ENCODE measurements at places on chromosomes 3 and 15. TPM values are rescaled to one million over a fixed set of nuclear protein-coding genes. Genes with fewer than 3 reads are reported as not detected.
A peak's percentile ranks its signal among the peaks of the same experiment; 100 is the strongest.

Gene CD86
- 2.1 TPM for total RNA-seq

Gene ATP13A5
- total RNA-seq, result not detected

GRCh38 chr15:84828086-84828908, 11.1 kb downstream of the ALPK3 start:
- no peak overlapping the region for H3K27ac ChIP-seq
- H3K36me3 ChIP-seq, result no peaks in the 10 kb centered on the region
- no peak overlapping the region for H3K4me3 ChIP-seq
- DNase-seq, result no peak

DNA sequence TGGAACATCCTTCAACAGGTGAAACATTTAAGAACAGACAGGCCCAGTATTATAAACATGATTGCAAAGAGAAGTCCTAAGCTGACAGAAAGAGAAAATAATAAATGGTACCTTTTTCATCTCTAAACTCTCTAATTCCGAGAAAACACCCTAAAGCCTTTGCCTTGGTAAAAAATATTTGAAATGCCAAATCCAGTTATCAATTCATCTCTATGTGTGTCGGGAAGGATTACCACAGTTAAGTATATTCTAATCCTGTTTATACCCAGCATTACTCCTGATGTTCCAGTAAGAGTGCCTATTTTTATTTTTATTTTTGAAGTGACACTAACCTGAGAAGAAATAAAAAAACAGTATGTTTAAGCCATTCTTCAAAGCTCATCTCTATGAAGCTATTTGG, 219.3 kb upstream of the NANOGP8 start:
- H3K4me3 ChIP-seq, result no peak overlapping the region
- no peak overlapping the region for H3K27ac ChIP-seq
- no peaks in the 10 kb centered on the region for H3K4me1 ChIP-seq
- DNase-seq, result no peak

DNA sequence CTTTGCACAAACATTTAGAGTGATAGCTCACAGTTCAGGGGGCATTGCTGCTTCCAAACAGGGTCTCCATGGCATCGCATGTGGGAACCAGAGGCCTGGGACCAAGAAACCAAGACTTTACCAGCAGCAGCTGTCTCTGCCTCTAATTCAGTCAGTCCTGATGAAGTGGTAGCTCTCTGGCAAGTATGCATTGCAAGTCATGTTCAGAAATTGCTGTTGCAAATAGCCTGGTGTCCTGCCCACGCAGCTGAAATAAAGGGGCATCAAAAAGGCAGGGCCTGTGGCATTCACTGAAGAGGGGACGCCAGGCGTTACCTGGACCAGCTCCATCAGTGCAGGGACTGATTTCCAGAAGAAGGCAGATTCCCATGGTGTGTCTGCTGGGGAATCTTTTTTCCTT, 121.3 kb downstream of the CD47 start:
- H3K4me3 ChIP-seq, result no peak overlapping the region
- H3K4me1 ChIP-seq, result no peaks in the 10 kb centered on the region
- no peaks in the 10 kb centered on the region for H3K27me3 ChIP-seq
- H3K36me3 ChIP-seq, result no peaks in the 10 kb centered on the region
- DNase-seq, result no peak

- peaks cover 65% of the 10 kb centered on the region for H3K4me1 ChIP-seq
- no peak overlapping the region for H3K27ac ChIP-seq
- H3K27me3 ChIP-seq, result no peaks in the 10 kb centered on the region
- H3K4me3 ChIP-seq, result no peak overlapping the region
- no peaks in the 10 kb centered on the region for H3K36me3 ChIP-seq
- peak; percentile 22 for DNase-seq
Observed at GRCh38 chr15:40051616-40052415, 12.8 kb upstream of the SRP14 start.

DNA sequence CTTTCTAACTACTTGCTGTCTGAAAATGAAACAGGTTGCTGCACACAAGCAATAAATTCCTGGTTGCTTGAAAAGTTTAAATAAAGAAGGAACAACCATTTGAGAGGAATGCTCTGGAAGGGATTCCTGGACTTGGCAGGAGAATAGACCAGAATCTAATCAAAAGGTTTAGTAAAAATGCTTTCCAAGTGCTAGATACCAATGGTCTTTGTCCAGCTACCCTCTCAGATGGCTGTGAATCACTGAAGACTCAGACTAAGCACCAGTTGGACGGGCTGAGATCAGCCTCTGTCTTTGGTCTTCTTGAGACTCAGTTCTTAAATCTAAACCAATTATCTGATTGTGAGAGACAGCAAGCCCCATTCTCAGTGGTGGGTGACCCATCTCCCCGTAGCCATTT, 27.7 kb upstream of the LPP start:
- no peaks in the 10 kb centered on the region for H3K36me3 ChIP-seq
- no peaks in the 10 kb centered on the region for H3K4me1 ChIP-seq
- no peak overlapping the region for H3K27ac ChIP-seq
- DNase-seq, result no peak
- no peak overlapping the region for H3K4me3 ChIP-seq

GRCh38 chr3:127224118-127224517, 31.2 kb downstream of the PRR23E start:
- H3K36me3 ChIP-seq, result no peaks in the 10 kb centered on the region
- DNase-seq, result no peak
- no peaks in the 10 kb centered on the region for H3K27me3 ChIP-seq
- no peak overlapping the region for H3K27ac ChIP-seq
- no peak overlapping the region for H3K4me3 ChIP-seq
- no peaks in the 10 kb centered on the region for H3K4me1 ChIP-seq

DNA sequence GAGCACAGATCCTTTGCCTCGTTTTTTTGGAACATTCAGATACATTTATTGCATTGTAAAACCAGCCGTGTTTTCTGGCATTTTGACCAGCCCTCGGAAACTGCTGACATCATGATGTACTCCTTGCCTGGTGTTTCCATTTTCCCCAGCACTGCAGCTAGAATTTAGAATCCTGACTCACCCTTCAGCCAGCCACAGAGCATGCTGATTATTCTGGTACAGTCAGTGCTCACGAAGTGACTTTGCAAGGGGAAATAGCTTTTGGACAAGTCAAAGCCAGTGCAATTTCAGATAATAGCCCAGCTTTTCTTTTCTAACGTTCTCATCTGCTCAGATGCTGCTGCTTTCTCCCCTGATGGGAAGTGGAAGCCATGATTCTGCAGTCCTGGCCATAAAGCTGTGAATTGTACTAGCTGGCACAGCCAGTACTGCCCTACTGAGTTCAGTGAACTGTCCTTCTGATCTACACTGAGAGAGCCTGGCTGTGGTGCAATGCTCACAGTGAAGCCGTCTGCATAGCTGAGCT, 12.1 kb upstream of the CNBP start:
- H3K36me3 ChIP-seq, result no peaks in the 10 kb centered on the region
- no peak for DNase-seq
- no peak overlapping the region for H3K27ac ChIP-seq
- no peaks in the 10 kb centered on the region for H3K27me3 ChIP-seq
- no peaks in the 10 kb centered on the region for H3K4me1 ChIP-seq

Gene MKRN3
- total RNA-seq, result 0.30 TPM

Gene FBXL2
- total RNA-seq, result not detected

GRCh38 chr3:117105686-117106085, 396.1 kb downstream of the TUSC7 start:
- no peak overlapping the region for H3K4me3 ChIP-seq
- H3K4me1 ChIP-seq, result no peaks in the 10 kb centered on the region

DNA sequence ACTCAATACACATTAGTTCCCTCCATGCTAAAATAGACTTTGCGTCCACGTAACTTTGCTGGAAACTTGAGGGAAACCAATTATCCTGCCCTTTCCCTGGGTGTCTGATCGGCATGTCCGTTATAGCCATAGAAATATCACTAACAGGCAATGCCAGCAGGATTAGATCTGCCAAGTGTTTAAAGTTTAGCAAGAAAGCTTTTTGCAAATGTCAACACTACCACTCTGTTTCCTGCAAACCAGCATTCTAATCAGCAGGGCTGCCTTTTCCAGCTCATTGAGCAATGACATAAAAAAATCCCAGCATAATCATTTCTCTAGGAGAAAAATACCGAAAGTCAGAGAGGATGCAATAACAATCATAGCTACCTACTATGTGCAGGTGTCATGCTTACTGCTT, 60.9 kb downstream of the NOX5 start:
- H3K4me1 ChIP-seq, result peaks cover 8% of the 10 kb centered on the region
- no peaks in the 10 kb centered on the region for H3K36me3 ChIP-seq
- H3K27me3 ChIP-seq, result no peaks in the 10 kb centered on the region
- H3K27ac ChIP-seq, result no peak overlapping the region
- no peak overlapping the region for H3K4me3 ChIP-seq
- no peak for DNase-seq

DNA sequence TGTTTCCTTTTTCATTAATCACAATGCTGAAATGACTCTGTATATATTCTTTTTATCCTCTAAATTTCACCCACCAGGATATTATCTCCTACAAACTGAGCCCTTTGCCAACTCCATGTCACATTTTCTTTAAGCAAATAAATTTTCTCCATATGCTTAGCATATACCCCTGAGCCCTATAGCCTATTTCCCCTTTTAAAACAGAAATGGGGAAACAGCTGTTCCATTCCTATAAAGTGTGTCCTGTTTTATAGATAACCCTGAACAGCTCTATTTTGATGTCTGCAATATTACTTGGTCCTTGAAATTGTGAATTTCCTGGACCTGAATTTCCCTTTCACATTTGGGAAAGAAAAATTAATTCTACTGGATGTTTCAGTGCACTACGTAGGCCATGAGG, 15.6 kb upstream of the FILIP1L start:
- H3K36me3 ChIP-seq, result no peaks in the 10 kb centered on the region
- no peaks in the 10 kb centered on the region for H3K4me1 ChIP-seq
- DNase-seq, result no peak
- H3K4me3 ChIP-seq, result no peak overlapping the region
- no peaks in the 10 kb centered on the region for H3K27me3 ChIP-seq
- H3K27ac ChIP-seq, result no peak overlapping the region
